Fibroblast of lung (primary cell): ENCODE measurements at places on chromosomes 4 and X. TPM values are rescaled to one million over a fixed set of nuclear protein-coding genes. Genes with fewer than 3 reads are reported as not detected.

Gene ZCCHC18
- 0.66 and 1.3 TPM in 2 replicates for total RNA-seq

Gene PRDM8
- total RNA-seq: 2.6 and 8.8 TPM in 2 replicates

Gene TEX13C
- not detected in 2 replicates for total RNA-seq

Gene RHOXF2B
- not detected in 2 replicates for total RNA-seq

Gene UGT2B17
- not detected in 2 replicates for total RNA-seq

Gene HCFC1
- total RNA-seq: 7.4 and 10.2 TPM in 2 replicates

Gene POU4F2
- total RNA-seq: not detected in 2 replicates

Gene CT47B1
- total RNA-seq: not detected in 2 replicates

Gene FGF2
- 57.8 and 98.3 TPM in 2 replicates for total RNA-seq

Gene RNF113A
- total RNA-seq: 18.8 and 20.0 TPM in 2 replicates

Gene CWH43
- total RNA-seq: not detected in 2 replicates

Gene GC
- not detected in 2 replicates for total RNA-seq

Gene TMEM35A
- total RNA-seq: 11.6 and 28.6 TPM in 2 replicates

Gene MAOA
- 17.7 and 27.6 TPM in 2 replicates for total RNA-seq

Gene CT45A3
- not detected in 2 replicates for total RNA-seq

Gene MAML3
- 2.0 and 2.1 TPM in 2 replicates for total RNA-seq

Gene MGARP
- total RNA-seq: 12.3 and 15.2 TPM in 2 replicates

Gene BTC
- total RNA-seq: 3.1 and 7.8 TPM in 2 replicates

Gene HEPH
- total RNA-seq: 28.9 and 43.1 TPM in 2 replicates

Gene CT45A10
- not detected in 2 replicates for total RNA-seq

Gene P2RY4
- total RNA-seq: under 0.01 TPM in 2 replicates

Gene YIPF7
- total RNA-seq: under 0.01 TPM in 1 of 2 replicates, not detected in the other

Gene SLC10A6
- 0.51 and 0.66 TPM in 2 replicates for total RNA-seq

Gene PSAPL1
- not detected in 2 replicates for total RNA-seq

Gene PRRG3
- 0.66 and 1.0 TPM in 2 replicates for total RNA-seq

Gene PRDM5
- total RNA-seq: 19.0 TPM in 2 replicates

Gene TMPRSS11E
- total RNA-seq: not detected in 2 replicates

Gene VCX3A
- not detected in 2 replicates for total RNA-seq

Gene PAK3
- 1.3 and 2.0 TPM in 2 replicates for total RNA-seq

Gene CD38
- total RNA-seq: under 0.01 TPM in 1 of 2 replicates, not detected in the other

Gene IL15
- total RNA-seq: 5.9 and 14.9 TPM in 2 replicates

Gene CXCL1
- total RNA-seq: 1.5 and 2.3 TPM in 2 replicates

Gene MAGEB1
- not detected in 2 replicates for total RNA-seq

Gene S100G
- total RNA-seq: not detected in 2 replicates

Gene LRCH2
- 12.8 and 19.5 TPM in 2 replicates for total RNA-seq

Gene MAGEA2
- not detected in 2 replicates for total RNA-seq

Gene RAI2
- 1.3 and 2.1 TPM in 2 replicates for total RNA-seq

Gene FAM47A
- not detected in 2 replicates for total RNA-seq

Gene IQCM
- total RNA-seq: under 0.01 TPM in 1 of 2 replicates, not detected in the other

Gene NLGN4X
- total RNA-seq: under 0.01 TPM in 1 of 2 replicates, not detected in the other

Gene AWAT2
- total RNA-seq: not detected in 2 replicates

Gene SPRY1
- total RNA-seq: 14.9 and 21.3 TPM in 2 replicates

Gene ITGB1BP2
- total RNA-seq: 0.51 and 0.66 TPM in 2 replicates

Gene ZCCHC12
- total RNA-seq: under 0.01 TPM in 1 of 2 replicates, not detected in the other

Gene NPY2R
- total RNA-seq: not detected in 2 replicates

Gene CFAP299
- 2.3 and 16.2 TPM in 2 replicates for total RNA-seq

Gene SLITRK2
- total RNA-seq: 0.26 and 0.66 TPM in 2 replicates

Gene HTR2C
- total RNA-seq: not detected in 2 replicates

Gene WDR45
- total RNA-seq: 59.8 TPM in 2 replicates

Gene PLP1
- total RNA-seq: 0.17 TPM in 1 of 2 replicates, not detected in the other

Gene MAGED4
- total RNA-seq: 26.9 and 31.1 TPM in 2 replicates

Gene AMOT
- 4.4 and 6.8 TPM in 2 replicates for total RNA-seq
